CD4-positive, alpha-beta T cell treated with Interleukin-4 for 1 hour (primary cell): ENCODE measurements at places on chromosomes 1 and 21.

- no peak for DNase-seq
Observed at GRCh38 chr1:107357376-107357775, 216.5 kb downstream of the NTNG1 start.

GRCh38 chr1:158638146-158638545, 33.1 kb downstream of the OR10Z1 start:
- DNase-seq = no peak

DNA sequence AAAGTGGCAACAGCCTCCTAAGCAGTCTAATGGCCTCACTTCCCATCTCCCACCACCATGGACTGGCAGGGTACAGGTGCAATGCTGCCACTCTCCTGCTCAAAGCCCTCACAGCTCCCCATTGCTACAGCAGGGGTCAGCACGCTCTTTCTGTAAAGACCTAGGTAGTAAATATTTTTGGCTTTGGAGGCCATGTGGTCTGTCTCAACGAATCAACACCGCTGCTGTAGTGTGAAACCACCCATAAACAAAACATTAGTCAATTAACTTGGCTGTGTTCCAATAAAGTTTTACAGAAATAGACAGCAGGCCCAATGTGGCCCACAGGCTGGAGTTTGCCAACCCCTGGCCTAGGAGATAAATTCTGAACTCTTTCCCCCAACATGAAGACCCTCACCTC, 44.6 kb upstream of the TMEM125 start:
- DNase-seq = no peak

- no peak for DNase-seq
Observed at GRCh38 chr1:228802386-228803220, 67.3 kb downstream of the RHOU start.

DNA sequence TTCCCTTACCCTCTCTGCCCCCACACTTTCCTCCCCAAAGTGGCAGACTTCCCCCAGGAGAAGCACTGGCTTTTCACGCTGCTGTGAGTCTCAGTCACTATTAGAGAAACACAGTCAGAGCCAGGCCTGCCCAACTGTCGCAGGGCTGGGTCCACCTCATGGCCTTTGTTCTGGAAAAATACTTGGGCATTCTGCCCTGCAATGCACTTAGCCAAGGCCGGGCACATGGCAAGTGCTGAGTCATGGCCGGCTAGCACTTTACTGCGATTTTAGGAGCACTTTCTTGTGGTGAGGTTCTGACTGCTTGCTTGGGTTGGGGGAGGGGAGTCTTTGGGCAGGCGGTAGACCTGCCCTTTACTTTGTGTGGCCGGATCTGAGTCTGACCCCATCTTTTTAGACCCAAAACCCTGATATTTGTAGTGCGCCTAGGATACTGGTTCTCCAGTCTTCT, 7.7 kb downstream of the EPHX1 start:
- no peak for DNase-seq

DNA sequence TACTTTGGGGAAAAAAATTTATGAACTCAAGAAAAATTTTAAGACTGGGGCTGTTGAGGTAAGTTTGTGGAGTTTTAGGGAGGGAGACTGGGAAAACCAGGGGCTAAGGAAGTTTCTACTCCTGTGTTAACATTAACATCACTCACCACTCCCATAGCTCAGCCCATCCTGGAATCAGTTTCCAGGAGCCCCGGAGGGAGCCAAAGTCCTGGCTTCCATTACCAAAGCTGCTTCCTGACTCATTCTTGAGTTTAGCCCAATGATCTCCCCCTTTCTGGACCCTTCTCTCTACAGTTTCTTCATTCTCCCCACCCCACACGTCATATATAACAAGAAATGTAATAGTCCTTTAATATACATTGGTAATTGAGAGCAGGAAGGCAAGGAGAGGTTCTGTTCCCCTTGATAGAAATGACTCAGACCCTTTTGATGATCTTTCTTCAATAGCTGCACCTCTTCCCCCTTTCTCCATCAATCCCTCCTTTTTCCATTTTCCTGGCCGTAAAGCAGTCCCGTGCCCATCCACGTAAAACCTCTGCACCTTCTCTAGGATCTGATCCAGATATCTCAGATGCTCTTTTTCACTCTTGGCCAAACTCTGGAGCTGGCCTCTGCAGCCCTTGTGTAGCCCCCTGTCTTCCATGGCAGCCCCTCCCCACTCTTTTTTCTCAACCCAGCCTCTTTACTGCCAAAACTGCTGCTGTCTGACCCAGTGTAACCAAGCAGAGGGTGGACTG, 4.6 kb upstream of the PIAS3 start:
- DNase-seq = no peak

DNA sequence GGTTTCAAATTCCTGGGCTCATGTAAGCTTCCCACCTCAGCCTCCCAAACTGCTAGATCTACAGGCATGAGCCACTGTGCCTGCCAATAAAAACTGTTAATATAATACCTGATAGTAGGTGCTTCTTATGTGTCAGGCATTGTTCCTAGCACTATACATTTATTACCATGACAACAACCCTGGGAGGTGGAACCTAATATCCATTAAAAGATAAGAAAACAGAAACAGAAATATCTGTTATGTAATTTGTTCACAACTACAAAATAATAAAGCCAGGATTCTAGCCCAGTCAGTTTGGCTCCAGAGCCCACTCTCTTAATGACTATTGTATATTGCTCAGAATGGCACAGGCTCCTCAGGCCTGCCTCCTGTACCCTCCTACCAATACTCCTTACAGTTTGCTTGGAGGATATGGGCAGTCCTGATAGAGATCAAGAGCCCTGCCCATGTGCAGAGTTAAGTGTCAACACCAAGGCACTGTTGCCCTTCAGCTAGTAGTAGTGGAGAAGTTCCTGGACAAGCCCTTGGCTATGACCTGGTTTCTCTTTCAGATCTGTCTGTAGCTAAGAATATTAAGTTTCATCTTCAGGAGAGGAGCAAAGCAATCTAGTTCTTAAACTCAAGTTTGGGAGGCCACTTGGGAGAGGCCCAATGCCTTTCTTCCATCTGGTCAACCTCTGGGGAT, 22.4 kb downstream of the RPL5 start:
- no peak for DNase-seq

GRCh38 chr1:199311478-199312262, 672.8 kb downstream of the PTPRC start:
- DNase-seq = no peak

- peak; percentile 66 for DNase-seq
Observed at GRCh38 chr1:203368624-203369451, 17.9 kb upstream of the FMOD start.

DNA sequence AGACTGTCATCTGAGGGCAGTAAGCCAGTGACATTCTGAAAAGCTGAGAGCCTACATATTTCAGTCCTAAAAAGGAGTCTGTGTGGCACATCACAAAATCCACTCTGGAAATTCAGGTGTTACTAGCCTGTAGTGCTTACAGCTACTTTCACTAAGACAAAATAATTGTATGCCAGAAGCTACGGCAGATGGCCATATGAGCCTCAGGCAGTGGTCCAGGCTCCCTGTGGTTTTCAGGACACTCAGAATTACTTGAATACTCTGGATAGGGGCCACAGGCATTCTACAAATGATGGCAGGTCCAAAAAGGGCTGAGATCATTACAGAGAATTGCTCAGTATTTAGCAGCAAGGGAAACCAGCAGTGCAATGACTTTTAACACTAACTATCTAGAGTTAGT, 527.1 kb downstream of the MRPL39 start:
- DNase-seq = no peak

- DNase-seq = no peak
Observed at GRCh38 chr1:95042286-95042685, 30.5 kb downstream of the ALG14 start.

DNA sequence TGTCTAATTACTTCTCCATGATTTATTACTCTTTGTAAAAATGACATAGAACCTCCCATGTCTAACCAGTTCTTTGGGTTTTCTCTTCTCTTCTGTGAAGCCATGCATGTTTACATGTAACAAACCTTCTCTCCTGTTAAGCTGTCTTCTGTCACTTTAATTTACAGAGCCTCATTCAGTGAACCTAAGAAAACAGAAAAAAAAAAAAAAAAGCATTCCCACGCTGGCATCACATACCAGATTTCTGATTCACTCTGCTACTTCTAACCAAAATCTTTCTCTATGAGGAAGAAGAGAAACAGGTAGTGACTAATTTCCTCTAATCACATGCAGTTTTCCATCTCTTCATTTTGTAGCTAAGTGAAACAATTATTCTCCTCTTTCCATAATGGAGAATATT, 141.4 kb upstream of the CXADR start:
- DNase-seq = no peak

DNA sequence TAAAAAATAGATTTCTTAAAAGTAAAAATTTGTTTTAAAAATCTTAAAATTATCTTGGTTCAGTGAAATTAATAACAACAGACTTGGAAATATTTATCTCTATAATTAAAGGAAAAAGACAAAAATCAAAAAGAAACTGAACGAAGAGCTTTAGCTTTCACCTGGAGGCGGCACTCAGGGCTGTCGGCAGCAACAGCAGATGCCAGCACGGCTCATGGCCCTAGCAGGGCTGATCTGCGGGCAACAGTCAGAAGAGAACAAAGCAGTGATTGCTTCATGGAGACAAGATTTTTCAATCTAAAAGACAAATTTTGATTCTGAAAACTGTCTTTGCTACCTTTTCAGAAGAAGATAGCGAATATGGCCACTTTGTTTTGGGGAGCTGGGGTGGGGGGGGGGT, 22.6 kb downstream of the UBE2G2 start:
- DNase-seq = no peak

- DNase-seq = no peak
Observed at GRCh38 chr1:160328184-160328583, 14.9 kb downstream of the COPA start.

DNA sequence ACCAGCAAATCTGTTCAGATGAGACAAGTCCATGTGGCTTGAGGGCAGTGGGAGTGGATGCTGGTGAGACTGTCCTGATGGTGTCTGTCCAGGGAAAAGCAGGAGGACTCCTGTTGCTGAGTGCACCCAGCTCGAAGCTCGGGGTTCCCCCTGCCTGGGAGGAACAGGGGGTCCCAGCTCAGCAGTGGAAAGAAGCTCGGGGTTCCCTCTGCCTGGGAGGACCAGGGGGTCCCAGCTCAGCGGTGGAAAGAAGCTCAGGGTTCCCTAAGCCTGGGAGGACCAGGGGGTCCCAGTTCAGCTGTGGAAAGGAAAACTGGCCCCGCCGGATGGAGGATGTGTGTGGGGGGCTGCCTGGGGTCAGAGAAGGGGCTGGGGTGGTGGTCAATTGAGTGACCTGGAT, 39.1 kb downstream of the CRYAA start:
- DNase-seq = no peak

GRCh38 chr1:33320619-33321165, at the start of gene A3GALT2:
A3GALT2 (minus strand) TSS chr1:33321098; CDS start chr1:33321098, 0 bp downstream.
- no peak for DNase-seq

DNA sequence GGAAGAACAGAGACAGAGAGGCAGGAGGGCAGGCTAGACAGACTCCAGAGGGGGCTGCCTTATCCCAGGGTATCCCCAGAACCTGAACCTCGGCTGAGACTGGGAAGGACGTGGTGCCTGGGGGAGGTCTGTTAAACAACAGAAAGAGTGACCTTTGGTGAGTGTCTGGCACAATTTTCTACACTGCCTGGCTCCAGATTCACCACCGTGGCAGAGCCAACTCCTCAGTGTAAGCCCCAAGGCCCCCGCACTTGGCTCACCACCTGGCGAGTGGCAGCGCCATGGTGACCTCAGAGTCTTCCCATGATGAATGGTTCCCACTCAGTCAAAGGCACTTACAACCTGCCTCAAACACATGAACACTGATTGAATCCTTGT, 6.5 kb downstream of the RD3 start:
- DNase-seq = no peak

GRCh38 chr1:89870998-89871397, 50.2 kb downstream of the LRRC8D start:
- peak; percentile 55 for DNase-seq

DNA sequence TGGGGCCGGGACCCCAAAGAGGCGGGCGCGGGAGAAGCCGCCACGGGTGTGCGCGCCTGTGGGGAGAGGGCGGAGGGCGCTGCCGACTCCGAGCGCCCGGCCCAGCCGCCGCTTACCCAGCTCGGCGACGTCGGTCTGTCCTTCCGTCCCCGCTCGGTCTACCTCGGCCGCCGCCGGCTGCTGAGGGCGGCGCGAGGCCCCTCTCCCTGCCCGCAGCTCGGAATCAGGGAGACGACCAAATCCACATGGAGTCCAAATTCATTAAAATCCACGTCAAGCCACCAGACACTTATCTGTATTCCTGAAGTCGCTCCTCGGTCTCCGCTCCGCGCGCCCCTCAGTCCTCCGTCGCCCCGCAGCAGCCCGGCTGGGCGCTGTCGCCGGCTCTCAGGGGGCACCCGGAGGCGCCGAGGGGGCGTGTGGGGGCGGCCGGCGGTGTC, 637 bp downstream of the PLXNA2 start:
- DNase-seq = peak; percentile 11

GRCh38 chr1:47938520-47938919, 58.7 kb downstream of the TRABD2B start:
- DNase-seq = no peak

DNA sequence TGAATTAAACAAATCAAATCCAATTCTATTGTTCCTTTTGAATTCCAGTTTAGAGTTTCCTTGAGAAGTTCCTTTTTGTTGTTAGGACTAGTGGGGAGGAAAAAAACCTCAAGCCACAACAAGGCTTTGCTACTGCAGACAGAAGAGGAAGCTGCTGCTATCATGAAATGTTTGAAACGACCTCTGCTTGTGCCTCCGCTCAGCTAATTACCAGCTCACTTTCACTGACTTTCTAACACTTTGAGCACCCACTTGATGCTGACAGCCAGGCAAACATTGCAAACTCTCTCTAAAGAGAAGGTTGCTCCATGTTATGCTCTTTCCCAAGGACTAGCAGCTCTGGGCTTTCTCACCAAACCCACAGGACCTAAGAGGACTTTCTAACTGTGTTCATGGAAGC, 203.9 kb upstream of the PROX1 start:
- no peak for DNase-seq

- no peak for DNase-seq
Observed at GRCh38 chr1:248897412-248898337, 8.4 kb upstream of the PGBD2 start.

DNA sequence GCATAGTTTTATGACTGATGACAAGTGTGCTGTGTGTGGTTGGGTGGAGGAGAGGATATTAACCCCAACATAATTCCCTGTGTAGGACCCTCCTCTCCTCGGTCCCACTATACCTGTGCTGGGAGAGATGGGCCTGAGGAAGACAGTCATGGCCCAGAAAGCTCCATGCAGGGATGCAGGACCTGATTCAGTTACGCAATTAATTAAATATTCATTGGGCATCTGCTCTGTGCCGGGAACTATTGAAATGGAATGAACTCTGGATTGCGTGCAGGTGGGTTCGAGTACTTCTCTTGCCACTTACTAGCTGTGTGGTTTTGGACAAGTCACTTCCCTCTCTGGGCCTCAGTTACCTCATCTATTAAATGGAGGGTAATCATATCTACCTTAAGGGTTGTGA, 74.6 kb downstream of the CD247 start:
- no peak for DNase-seq

GRCh38 chr1:4309676-4310320, 344.6 kb upstream of the AJAP1 start:
- no peak for DNase-seq

- DNase-seq = no peak
Observed at GRCh38 chr1:190175320-190175719, 302.3 kb downstream of the BRINP3 start.
